Placental pericyte (primary cell): ENCODE measurements at places on chromosomes 7 and 10. TPM values are rescaled to one million over a fixed set of nuclear protein-coding genes. Genes with fewer than 3 reads are reported as not detected.

TRIM50 gene
- not detected in 2 replicates for total RNA-seq

SFRP5 gene
- not detected in 2 replicates for total RNA-seq

SLC18A2 gene
- not detected in 2 replicates for total RNA-seq

TFEC gene
- total RNA-seq, result under 0.01 TPM in 1 of 2 replicates, not detected in the other

GTPBP10 gene
- 15.9 and 17.7 TPM in 2 replicates for total RNA-seq
